ENCODE measurements at places on chromosomes 11 and 22.

GRCh38 chr22:17087498-17088131 is 2.8 kb downstream of the IL17RA start:
- DNase-seq: no peak

GRCh38 chr11:61645179-61645868 is 34.9 kb upstream of the DAGLA start:
- no peak for DNase-seq

GRCh38 chr11:32840587-32840986 is 10.9 kb downstream of the PRRG4 start:
- DNase-seq: no peak

- DNase-seq: no peak
Observed at GRCh38 chr11:97815667-97816066, 1205.1 kb upstream of the CNTN5 start.

DNA sequence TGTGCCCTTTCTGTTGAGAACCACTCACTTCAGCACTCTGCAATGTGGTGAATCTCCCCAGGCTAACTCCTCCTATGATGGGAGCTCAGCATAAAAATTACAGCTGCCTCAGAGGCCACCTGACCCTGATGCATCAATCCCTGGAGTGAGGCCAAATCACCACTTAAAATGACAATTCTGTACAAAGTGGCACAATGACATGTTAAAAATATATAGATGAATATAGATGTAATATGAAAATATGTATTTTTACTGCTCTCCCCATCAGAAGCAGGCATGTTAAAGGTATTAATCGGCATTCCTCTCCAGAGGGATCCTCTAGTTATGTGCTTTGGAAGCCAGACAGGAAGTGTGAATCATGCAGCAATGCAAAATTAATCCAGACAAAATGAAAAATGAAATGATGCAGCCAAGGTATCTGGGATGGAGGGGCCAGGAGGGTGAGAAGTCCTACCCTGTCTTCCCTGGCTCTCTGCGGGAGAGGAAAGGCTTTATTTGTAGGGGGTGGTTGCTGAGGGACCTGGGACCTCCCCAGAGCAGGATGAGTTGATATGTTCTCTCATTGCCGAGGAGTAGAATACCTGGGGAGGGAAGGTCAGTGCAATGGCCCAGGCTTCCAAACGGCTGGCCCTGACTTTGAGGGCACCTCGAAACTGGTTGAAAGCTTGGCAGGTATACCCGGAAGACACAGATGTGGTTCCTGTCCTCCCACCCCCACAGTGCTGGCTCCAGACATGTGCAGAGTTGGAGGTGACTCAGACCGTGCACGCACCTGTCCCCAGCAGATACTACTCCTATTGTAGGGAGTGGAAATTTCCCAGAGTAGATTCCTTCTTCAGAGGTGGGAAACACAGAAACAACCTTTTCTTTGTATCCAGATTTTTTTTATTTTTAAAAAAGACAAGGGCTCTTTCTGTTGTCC is 347.9 kb upstream of the NCAM1 start:
- no peak for DNase-seq

DNA sequence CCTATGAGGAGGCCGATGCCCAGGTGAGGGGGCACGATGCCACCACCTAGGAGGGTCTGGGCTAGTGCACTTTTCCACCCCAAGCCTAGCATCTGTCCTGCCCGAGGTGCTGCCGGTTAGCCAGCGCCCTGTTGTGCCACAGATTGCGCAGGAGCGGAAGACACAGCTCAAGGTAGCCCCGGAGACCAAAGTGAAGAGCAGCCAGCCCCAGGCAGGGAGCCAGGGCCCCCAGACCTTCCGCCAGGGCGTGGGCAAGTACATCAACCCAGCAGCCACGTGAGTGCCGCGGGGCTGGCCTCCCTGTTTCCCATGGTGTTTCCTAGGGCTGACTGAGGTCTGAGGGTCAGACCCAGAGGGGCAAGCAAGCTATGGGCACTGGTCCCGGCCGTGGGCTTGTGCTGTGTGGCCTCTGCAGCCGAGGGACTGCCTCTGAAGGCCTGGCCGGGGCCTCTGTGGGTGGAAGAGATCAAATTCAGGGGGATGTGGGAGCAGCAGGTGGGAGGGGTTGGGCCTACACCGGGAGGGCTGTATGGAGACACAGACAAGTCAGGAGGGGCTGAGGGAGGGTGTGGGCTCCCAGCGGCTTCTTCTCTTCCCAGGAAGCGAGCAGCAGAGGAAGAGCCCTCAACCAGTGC is 29.1 kb downstream of the PPIL2 start:
- no peak for DNase-seq

DNA sequence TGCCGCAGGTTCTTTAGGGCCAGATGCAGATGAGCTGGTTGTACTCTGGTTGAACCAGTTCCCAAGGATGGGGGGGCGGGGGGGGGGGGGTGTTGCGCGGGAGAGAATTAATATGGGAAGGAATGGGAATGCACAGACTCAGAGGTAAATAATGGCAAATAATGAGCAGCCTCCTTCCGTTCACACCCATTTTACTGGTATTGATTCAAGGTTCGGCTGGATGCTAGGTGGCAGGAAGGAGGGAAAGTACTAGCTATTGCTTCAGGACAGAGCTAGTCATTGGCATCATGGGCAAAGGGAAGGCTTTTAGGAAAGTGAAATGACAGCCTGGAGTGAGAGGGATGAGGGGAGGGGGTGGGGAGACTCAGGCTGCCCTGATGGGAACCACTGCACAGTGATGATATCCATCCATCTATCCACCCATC is at the start of gene VSTM5:
Gene VSTM5 (minus strand): TSS at position 25 of the 425 bp plus-strand sequence. CDS start 116 bp downstream, outside the sequence.
- DNase-seq: no peak

DNA sequence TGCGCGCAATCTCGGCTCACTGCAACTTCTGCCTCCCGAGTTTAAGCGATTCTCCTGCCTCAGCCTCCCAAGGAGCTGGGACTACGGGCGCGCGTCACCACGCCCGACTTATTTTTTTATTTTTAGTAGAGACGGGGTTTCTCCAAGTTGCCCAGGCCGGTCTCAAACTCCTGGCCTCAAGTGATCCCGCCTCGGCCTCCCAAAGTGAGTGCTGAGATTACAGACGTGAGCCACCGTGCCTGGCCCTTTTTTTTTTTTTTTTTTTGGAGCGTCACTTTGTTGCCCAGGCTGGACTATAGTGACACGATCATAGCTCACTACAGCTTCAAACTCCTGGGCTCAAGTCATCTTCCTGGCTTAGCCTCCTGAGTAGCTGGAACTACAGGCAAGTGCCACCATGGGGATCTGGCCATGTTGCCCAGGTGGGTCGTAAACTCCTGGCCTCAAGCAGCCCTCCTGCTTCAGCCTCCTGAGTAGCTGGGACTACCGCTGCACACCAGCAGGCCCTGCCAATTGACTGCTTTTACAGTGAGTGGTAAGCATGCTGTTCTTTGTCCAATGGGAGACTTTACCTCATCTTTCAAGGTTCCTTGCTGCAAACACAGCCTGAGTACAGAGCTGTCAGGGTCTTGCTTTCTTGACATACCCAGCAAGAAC is 600 bp upstream of the CENPM start:
- no peak for DNase-seq

GRCh38 chr11:26599425-26599824 is 27.4 kb upstream of the MUC15 start:
- DNase-seq: no peak

DNA sequence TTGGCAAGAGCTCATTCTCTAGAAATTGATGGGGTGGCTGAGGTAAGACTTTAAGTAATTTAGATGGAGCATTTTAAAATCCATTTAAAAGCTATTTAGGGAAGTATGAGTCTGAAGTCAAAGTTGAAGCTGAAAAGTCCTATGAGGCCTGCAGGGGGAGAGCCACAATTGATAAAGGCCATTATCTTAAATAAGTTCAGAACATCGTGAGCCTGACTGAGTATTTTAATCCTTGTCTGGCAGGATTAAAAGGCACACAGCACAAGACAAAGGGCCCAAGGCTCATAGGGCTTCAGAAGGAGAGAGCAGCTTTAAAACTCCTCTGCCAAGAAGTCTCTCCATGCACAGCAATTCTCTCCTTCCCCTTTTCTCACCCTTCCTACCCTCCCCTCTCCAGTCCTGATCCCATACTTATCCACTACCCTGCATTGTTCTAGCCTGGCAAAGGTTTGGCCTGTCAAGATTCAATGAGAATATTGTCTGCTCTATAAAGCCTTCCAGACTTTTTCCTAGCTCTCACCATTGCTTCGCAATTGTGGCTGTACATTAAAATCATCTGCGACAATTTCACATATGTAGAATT is 1312.9 kb downstream of the FAM181B start:
- no peak for DNase-seq

DNA sequence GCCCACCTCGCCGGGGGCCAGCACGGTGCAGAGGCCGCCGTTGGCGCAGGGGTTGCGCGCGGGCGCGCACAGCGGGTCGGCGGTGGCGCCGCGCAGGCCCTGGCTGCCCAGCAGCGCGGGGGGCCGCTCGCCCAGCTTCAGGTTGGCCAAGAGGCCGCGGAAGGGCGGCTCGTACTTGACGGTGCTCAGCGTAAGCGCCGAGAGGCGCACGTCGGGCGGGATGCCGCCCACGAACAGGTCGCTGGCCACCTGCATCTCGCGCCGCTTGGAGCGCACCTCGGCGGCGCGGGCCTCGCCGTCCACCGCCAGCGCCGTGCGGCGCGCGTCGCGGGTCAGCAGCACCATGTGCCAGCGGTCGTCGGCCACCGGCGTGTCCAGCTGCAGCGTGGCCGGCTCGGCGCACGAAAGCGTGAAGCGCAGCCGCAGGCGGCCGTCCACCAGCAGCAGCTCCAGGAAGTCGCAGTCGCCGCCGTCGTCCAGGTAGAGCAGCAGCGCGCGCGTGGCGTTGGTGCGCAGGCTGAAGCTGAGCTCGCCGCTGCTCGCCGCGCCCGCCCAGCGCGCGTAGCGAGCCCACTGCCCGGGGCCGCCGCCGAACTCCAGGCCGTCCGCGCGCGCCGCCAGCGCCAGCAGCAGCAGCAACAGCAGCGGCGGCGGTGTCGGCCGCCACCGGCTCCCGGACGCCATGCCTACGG is 9.8 kb downstream of the NRXN2 start:
- DNase-seq: no peak

- no peak for DNase-seq
Observed at GRCh38 chr22:30191040-30191701, 55.4 kb downstream of the LIF start.

- no peak for DNase-seq
Observed at GRCh38 chr11:44494785-44495184, 70.7 kb upstream of the CD82 start.

- DNase-seq: no peak
Observed at GRCh38 chr11:65896034-65896999, 3.9 kb downstream of the FOSL1 start.

- DNase-seq: no peak
Observed at GRCh38 chr22:33328789-33329296, 270.7 kb upstream of the SYN3 start.

DNA sequence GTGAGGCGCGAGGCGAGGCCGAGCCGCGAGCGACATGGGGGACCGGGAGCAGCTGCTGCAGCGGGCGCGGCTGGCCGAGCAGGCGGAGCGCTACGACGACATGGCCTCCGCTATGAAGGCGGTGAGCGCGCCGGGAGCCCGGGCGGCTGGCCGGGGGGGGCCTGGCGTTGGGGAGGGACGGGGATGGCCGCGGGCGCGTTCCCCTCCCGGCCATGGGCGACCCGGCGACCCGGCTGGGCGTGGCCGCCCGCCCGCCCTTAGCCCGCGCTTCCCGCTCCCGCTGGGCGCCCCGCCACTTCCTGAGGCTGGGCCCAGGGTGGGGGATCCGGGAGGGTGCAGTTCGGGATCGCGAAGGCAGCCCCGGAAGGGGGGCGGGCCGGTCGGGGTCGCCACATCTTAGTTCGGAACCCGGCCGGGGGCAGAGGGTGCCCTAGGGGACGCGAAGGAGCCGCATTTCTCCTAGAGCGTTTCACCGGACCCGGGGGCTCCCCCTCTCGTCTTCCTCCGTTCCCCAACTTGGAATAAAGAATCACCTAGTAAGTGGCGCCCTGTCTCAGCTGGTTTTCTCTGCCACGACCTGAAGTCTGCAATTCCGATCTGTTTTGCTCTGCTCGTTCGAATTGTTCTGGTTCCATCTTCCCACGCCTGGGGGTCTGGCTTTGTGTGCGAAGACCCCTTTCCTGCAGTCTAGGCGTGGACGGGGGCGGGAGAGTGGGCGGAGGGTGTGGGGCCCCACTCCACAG is 536 bp downstream of the YWHAH start:
- peak; percentile 53 for DNase-seq

- DNase-seq: no peak
Observed at GRCh38 chr11:9905501-9905951, 241.6 kb downstream of the SWAP70 start.

DNA sequence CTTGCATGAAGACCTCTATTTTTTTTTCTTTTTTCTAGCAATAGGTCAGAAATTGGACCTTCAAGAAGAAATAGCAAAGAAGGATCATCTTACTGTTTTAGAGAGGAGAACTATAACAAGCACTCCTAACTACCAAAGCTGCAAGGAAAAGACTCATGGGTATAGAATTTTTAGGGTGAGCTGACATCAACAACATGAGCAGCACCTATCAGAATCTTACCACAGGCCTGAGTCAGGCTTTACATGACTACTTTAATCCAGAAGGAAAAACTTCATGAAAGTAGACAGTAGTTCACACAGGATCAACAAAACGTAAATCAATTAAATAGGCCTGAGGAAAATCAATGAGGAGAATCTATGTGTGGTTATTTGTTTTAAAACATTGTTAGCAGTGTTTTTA is 130.5 kb downstream of the FAM76B start:
- no peak for DNase-seq

DNA sequence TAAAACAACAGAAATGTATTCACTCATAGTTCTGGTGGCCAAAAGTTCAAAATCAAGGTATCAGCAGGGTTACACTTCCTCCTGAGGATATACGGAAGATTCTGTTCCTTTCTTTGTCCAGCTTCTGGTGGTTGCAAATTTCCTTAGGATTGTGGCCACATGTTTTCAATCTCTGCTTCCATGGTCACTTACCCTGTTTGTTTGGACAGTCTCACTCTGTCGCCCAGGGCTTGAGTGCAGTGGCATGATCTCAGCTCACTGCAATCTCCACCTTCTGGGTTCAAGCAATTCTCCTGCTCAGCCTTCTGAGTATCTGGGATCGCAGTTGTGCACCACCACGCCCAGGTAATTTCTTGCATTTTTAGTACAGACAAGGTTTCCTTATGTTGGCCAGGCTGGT is 534.3 kb downstream of the KCNA4 start:
- no peak for DNase-seq

DNA sequence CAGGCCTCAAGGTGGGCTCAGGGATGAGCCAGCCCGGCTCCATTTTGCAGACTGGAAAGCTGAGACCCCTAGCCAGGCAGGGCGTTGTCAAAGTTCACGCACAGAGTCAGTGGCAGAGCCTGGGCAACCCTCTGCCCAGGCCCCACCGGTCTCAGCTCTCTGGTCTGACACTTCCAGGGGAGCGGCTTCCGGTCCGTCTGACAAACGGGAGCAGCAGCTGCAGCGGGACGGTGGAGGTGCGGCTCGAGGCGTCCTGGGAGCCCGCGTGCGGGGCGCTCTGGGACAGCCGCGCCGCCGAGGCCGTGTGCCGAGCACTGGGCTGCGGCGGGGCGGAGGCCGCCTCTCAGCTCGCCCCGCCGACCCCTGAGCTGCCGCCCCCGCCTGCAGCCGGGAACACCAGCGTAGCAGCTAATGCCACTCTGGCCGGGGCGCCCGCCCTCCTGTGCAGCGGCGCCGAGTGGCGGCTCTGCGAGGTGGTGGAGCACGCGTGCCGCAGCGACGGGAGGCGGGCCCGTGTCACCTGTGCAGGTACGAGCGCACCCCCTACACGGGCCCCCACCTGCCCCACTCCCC is 36.0 kb downstream of the CD6 start:
- DNase-seq: no peak

GRCh38 chr11:27619039-27619574 is 81.1 kb downstream of the BDNF start:
- DNase-seq: no peak

- DNase-seq: no peak
Observed at GRCh38 chr11:126497581-126498122, 142.2 kb downstream of the ST3GAL4 start.

Data from C1 segment of cervical spinal cord (tissue), 14 donors.